Dorsolateral prefrontal cortex (tissue), 122 donors: ENCODE measurements at places on chromosomes 2 and 18.
A peak's percentile ranks its signal among the peaks of the same experiment; 100 is the strongest.

- no peak for DNase-seq
These were observed 118.1 kb downstream of the PRPF40A start for GRCh38 chr2:152598975-152599759.

- DNase-seq, result no peak
These were observed 874.4 kb downstream of the SUCLG1 start for GRCh38 chr2:83584672-83585071.

GRCh38 chr2:65299246-65299645 lies 71.6 kb downstream of the ACTR2 start:
- DNase-seq, result no peak

GRCh38 chr2:218319813-218320365 lies 27.6 kb upstream of the TMBIM1 start:
- DNase-seq, result no peak

DNA sequence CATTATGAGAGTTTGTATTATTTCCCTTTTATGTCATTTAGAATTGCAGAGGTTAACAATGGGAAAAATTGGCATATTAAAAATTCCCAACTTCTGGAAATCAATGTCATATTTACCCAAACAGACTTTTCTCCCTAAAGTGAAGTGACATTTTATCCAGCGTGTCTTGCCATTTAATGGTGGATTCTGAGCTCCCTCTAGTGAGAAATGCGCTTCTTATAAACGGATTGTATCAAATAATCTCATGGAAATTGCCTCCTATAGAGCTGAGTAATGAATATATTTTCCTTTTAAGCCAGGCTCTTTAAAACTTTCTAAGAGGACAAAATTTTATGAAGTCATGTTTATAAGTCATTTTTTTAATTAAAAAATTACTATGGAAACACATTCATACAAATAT lies 5.7 kb upstream of the GCFC2 start:
- no peak for DNase-seq

- DNase-seq, result no peak
These were observed 144.5 kb downstream of the RAD51AP2 start for GRCh38 chr2:17373741-17374140.

GRCh38 chr2:44397447-44398175 lies 35.9 kb downstream of the CAMKMT start:
- no peak for DNase-seq

GRCh38 chr2:173458991-173459780 lies 104.5 kb downstream of the CDCA7 start:
- DNase-seq, result no peak

DNA sequence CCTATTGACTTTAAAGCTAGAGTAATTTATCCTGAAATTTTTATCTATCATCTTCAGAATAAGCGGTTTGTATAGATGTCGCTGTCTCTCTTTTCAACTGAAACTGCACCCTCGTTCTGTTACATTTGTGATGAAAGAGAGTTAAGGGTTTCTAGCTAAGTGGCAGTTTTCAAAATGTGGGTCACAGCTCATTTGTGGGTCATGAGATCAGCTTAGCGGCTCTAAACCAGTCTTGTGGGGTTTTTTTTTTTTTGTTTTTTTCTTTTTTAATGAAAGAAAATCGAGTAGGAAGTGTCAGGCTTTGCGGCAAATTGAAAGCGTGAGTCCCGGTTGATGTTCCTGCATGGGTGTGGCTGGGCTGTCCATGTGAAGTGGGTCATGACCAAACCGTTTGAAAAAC lies 31.2 kb downstream of the SALL3 start:
- DNase-seq, result no peak

DNA sequence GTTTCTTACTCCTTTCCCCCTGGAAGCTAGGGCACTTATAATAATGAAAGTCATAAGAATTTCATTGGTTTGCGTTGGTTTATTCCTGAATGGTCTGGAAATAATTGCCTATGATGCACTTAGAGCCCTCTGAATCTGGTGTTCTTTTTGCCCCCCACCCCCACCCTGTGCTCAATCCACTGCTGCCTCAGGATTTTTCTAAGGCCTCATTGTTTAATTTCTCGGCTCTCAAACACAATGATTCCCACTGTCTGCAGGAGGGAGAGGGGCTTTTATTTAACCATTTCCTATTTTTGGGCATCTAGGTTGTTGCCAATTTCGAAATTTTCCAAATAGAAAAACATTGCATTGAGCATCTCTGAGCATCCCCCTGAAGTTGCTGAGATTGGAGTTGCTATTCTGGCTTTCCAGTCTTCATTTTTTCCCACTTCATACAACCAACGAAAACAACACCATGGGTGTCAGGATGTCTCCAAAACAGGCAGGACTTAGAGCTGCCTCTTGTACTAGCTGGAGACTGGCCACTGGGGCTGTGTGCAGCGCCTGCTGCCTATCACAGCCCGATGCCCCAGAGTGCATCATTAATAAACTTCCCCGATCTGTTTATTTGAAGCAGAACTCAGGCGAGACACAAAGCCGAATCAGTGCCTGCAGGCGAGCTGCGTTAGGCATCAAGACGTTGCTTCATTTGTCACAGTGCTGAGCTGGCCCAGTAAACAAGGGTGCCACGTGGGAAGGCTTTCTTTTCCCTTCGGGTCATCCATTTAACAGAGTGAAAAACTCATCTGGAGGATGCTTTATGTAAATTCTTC lies 1.8 kb upstream of the PCARE start:
- peak; percentile 75 for DNase-seq

DNA sequence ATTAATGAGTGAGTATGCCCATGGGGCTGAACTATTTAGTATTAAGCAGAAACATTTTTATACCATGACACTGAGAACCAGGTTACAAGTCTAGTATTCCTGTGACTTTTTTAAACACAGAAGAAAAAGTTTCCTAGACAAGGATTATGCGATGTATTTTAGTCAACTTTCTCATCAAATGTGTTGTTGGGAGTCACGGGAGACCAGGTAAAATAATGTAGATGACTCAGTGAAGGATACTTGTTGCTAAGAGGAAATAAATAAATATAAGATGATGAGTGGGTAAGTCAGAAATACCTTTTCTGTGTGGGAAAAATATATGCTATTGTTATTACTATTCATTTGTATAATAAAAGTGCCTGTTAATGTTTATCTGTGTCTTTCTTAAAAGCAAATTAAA lies 23.4 kb downstream of the MBD5 start:
- DNase-seq, result no peak

DNA sequence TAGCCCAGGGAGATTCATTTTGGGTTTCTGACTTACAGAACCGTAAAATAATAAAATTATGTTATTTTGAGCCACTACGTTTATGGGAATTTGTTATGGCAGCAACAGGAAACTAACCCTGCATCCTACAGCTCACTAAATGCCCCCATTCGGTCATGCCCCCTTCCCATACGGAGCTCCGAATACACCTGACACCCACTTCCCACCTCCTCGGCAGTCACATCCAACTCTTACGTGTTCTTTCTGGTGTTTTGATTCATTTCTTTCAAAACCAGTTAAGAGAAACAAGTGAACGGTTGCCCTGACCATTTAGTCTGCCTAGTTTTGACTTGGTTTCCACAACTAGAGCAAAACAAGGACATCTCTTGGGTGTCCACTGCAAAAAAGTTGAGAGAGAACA lies 19.7 kb downstream of the EIPR1 start:
- no peak for DNase-seq

- DNase-seq, result no peak
These were observed 776.1 kb upstream of the RAB6C start for GRCh38 chr2:129203331-129203730.

GRCh38 chr18:7633171-7633570 lies 66.1 kb downstream of the PTPRM start:
- DNase-seq, result no peak

DNA sequence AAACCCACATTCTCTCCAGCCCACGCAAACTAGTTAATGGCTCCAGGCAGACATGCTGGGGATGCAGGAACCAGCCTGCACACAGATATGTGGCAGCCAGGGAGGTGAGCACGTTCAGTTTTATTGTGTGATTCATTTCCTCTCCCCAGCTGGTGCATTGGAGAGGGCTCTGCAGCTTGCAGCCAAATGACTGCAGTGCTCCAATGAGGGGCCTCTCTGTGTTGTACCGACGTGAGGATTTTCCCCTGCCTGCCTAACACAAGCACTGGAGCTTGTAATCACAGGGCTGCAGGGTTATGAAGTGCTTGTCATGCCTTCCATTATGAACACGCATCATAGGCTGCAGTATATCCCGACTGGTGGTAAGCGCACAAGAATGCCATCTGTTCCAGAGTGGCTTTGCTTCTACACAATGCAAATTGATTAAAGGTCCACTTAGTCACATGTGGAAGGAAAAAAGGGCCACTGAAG lies 92.3 kb upstream of the THUMPD2 start:
- DNase-seq, result peak; percentile 19

- no peak for DNase-seq
These were observed 96.5 kb downstream of the RBM43 start for GRCh38 chr2:151165105-151165684.

- no peak for DNase-seq
These were observed 54.7 kb downstream of the CDKL4 start for GRCh38 chr2:39188960-39189494.

DNA sequence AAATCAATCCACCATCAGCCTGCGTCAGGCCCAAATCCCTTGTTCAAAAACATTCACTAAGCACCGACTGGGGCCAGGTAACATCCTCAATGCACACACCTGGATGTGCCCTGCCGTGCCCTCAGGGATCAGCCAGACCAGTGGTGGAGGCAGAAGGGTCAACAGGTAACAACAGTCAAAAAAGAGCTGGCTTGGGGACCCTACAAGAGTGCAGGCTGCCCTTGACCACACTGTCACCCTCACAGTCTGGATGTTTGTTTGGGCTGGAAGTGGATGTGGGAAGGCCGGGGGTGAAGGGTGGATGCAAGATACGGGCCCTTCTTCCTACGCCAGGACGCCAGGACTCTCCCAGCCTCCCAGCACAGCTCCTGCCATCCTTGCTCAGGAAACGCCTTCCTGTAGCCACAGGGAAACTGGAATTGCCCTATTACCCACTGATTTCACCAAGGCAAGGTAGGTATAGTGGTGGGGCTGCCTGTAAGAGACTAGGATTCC lies 2.7 kb downstream of the BIN1 start:
- DNase-seq, result no peak

DNA sequence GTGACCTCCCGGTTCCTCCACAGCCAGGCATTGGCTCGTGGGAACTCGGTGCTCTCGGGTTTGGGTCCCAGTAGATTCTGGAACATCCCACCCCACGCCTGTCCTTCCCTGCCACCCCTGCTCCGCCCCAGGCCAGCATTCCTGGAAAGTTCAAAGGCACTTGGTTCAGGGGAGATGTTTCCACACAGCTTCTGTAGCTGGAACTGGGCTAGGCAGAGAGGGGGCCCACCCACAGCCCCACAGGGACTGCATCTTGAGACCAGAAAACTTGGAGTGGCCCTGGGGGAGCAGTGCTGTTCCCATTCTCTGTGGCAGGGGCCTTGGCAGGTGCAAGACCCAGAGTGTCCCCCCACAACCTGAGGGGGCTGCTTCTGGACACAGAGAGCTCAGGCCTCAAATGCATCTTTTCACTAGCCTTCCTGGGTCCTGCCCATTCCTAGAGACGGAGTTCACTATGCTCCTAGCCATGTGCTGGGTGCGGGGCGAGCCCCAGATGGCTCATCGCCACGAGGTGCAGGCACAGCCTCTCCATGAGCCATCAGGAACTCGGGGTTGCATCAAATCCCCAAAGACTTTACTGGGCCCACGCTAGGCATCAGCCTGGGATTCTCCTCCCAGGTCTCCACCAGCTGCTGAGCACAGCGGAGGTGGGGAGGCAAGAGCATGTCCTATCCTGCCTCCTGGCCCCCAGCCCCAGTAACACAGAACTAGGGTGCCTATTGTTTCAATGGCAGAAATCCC lies 68.7 kb downstream of the ZFP36L2 start:
- no peak for DNase-seq

DNA sequence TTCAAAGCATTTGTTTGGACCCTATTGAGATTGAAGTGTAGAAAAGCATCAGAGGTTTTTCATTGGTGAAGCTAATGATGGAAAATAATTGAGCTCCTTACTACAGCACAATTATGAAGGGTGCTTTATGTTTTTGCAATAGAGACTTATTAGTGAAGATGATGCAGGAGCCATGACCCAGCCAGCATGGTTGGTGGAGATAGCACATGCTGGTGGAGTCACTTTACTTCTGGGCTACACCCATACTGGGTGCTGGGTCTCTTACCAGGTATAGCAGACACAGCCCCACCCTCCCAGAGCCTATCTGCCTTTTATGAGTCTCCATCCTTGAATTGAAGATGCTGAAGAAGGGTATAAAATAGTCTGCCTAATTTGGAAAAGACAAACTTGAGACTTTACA lies 3.6 kb downstream of the ACP1 start:
- no peak for DNase-seq

- peak; percentile 69 for DNase-seq
These were observed 455 bp upstream of the DLX1 start for GRCh38 chr2:172084645-172085459.

- DNase-seq, result no peak
These were observed 1.7 kb upstream of the SP100 start for GRCh38 chr2:230414302-230414701.

- DNase-seq, result no peak
These were observed 82.1 kb upstream of the CCDC68 start for GRCh38 chr18:55041366-55041765.

- no peak for DNase-seq
These were observed 662 bp downstream of the ACVR2A start for GRCh38 chr2:147845411-147845971.

DNA sequence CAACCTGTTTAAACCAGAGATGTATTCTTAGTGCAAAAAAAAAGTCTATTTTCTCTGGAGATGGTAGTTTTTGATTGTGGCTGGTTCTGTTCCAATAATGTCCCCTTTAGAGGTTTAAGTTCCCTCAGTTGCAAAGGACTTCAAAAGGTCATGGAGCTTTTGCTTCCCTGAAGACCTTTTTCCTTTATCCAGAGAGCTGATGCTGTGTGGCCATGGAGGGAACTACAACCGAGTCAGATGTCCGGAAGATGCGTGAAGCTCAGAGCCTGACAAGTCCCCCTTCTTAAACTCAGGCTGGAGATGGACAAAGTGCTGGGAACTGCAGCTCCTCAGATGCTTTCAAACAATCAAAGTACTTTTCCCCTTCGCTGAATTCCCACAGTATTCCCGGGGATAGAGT lies 176.1 kb downstream of the TMEM18 start:
- no peak for DNase-seq

DNA sequence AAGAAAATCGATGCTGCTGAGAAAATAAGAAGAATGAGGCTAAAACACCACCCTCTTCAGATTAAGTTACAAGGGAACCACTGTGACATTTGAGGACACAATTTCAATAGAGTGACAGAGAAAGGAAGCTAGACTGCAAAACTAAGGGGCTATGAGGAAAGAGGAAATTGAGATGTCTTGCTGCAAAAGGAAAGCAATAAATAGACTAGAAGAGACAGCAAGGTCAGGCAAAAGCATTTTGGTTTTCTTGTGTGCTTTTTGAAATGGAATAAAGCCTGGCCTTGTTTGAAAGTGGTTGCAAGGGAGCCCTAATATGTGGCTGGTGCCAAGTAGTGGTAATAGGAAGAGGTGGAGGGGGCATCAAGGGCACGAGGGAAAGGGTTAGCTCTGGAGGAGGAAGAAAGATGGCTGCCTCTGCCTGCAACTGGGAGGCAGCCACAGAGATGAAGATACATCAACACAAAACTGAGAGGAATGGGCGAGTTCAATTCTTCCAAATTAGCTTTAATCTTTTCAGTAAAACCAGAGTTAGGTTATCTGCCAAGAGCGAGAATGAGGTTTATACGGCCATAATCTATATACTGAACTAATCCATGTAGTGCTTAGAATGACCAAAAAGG lies 1.2 kb upstream of the MRO start:
- no peak for DNase-seq

GRCh38 chr2:172606285-172606684 lies 50.4 kb downstream of the PDK1 start:
- no peak for DNase-seq
